ENCODE measurements at places on chromosomes 3 and 15.

GRCh38 chr3:34264337-34265041 lies 466.1 kb downstream of the PDCD6IP start:
- DNase-seq = no peak

- DNase-seq = no peak
Observed at GRCh38 chr3:139355891-139356290, 12.1 kb downstream of the MRPS22 start.

DNA sequence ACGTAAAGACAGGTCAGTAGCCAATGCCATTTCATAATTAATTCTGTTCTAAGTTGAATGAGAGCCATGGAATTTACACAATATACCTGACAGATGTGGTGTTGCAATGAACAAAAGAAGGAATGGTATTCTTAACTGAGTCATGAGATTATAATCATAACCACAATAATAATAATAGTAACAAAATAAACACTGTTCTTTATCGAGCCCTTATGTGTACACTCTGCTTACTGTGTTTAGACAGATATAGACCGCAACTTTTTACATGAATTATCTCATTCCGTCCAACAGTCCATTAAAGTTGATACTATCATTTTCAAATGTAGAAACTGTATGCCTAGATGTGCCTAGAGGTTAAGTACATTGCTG lies 28.2 kb upstream of the SCAANT1 start:
- DNase-seq = no peak

- peak; percentile 28 for DNase-seq
Observed at GRCh38 chr15:65638681-65639089, 16.9 kb downstream of the SLC24A1 start.

DNA sequence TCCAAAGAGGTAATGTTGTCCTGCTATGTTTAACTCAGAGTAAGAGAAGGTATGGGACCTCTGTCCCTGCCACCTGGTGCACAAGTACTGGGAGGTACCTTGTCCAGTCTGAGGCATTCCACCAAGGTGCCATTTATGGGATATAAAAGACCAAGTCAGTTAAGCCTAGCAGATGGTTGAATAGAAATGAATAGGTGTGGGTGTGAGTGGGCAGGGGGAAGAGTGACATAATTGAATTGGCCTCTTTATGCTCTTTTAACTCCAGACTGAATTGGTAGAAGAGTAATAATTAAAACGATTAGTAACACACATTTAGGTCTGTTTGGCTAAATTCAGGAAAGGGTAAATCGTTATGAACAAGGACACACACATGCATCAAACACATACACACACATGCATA lies 562 bp downstream of the ADGRG7 start:
- no peak for DNase-seq

GRCh38 chr15:63907521-63907920 lies 73.8 kb upstream of the HERC1 start:
- no peak for DNase-seq

- DNase-seq = no peak
Observed at GRCh38 chr3:40258555-40258954, 51.0 kb upstream of the EIF1B start.

GRCh38 chr3:25597535-25598101 lies 67.1 kb downstream of the TOP2B start:
- DNase-seq = no peak

DNA sequence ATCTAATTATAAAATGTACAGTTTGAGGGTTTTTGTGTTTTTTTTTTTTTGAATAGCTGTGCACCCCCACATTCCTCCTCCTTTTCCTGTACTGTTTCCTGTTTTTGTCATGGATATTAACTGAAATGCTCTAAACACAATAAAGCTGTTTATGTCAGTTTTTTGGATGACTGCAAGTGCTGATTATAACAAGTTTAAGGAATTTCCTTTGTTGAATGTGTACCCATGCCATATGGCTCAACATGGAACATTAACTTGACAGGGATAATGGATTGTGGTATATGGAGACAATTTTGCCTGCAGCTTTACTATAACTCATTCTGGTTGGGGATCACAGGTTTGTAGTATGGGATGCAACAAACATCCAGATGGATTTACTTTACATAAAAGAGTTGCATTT lies 216.4 kb downstream of the TCF12 start:
- DNase-seq = no peak

GRCh38 chr3:45171283-45171682 lies 25.1 kb upstream of the CDCP1 start:
- no peak for DNase-seq

GRCh38 chr15:67121644-67122605 lies 56.5 kb downstream of the SMAD3 start:
- DNase-seq = no peak

GRCh38 chr15:34338347-34338746 lies 766 bp upstream of the SLC12A6 start:
- DNase-seq = no peak

DNA sequence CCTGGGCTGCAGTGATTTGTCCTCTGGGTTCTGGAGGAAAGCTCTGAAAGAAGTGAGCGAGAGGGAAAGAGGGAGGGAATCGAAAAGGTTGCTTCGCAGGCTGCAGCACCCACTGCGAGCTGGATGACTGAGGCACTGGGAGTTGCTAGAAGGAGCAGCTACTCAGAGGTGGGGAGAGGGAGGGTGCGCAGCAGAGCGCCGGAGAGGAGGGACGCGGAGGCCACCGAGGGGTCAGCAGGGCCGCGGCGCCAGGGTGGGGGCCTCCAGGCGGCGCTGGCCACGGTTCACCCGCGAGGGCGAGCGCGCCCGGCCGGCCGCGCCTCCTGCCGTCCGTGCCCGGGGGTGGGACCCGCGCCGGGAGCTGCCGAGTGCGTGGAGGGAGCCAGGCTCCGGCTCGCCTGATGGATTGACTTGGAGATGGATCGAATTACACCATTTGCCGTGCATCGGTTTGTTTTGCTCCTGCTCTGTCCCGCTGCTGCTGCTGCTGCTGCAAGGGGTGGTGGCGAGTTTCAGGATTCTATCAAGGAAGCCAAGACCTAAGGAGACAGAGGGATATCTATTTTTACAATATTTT lies at the start of gene SEMA6D:
TSS of gene SEMA6D (plus strand) at position 470 of the 577 bp plus-strand sequence. CDS start 42,294 bp downstream, outside the sequence.
- DNase-seq = peak; percentile 52

GRCh38 chr3:23738944-23739343 lies 66.8 kb upstream of the UBE2E1 start:
- no peak for DNase-seq

DNA sequence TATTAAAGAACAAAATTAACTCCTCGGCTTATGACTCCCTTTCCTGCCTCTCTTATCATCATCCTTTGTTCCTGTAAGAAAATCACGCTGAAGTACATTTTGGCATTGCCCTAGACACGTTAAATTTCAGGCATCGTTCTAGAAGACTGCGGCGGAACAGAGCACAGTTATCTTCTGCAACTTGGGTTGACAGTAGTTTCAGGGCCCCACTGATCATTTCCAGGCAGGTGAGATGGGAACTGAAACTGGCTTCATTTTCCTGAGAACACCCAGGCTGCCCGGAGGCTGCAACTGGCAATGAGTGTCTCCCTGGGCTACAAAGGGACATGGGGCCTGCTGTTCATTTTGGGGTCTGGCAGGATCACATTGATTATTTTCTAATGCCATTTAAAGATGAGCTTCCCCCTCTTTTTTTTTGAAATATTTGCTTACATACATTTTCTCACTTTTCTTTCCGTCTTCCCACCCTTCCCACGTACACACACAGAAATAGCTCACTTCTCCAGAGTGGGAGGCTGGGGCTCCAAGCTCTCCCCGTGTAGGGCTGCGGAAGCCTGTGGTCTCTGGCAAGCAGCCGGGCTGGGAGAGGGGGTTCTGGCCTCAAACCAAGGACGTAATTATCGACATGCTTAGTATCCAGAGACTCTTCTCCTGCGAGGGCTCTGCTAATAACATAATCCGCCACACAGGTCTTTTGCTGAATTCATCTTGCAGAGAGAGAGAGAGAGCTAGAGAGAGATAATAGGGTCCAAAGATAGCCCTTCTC lies 267.4 kb downstream of the ABHD5 start:
- no peak for DNase-seq

DNA sequence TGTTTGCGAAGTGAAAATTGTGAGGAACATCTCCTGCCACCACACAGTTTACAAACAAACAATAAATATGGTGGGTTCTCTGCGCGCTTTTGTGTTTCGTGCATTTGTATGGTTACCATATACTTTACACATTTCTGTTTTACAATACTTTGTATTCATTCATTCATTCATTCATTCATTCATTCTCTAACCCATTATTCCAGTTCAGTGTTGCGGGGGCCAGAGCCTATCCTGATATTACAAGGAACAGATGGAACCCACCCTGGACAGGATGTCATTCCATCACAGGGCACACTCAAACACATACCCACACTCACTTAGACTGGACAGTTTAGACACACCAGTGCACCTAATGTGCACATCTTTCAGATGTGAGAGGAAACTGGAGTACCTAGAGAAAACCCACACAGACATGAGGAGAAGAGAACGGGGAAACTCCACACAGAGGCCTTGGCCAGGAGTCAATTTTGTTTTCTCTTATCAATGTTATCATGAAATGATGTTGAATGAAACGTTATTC lies 160.5 kb downstream of the FNDC3B start:
- DNase-seq = no peak

DNA sequence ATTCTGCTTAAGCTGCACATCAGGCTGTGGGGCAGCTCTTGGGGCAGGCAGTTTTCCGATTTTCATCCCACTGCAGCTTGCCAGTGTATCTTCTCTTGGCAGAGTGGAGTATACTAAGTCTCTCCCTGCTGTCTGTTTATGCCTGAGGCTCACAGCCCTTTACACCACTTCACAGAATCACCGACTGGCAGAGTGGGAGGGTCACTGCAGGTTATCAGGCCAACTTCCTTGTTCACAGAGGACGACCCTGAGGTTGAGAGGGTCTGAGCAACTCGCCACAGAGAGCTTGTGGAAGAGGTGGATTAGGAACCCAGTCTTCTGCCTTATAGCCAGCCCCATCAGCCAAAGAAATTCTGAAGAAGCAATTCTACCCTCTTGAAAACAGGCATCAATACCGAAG lies 30.9 kb downstream of the KIF9 start:
- no peak for DNase-seq

- no peak for DNase-seq
Observed at GRCh38 chr3:34983631-34984030, 655.7 kb upstream of the ARPP21 start.

DNA sequence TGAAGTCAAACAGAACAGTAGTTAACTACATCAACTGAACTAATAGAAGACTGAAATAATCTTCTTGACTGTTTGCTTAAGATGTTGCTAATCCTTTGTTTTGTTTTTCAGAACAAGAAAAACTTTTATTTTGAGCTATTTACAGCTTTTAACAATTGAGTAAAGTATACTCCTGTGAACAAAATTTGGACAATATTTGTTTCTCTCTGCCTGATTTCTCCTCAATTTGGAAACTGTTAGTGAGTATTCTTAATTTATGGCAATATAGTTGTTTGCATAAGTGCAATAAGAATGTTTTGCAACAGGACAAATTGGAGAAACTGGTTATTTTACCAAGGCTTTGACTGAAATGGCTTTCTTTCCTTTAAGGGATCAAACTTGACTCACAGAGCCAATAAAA lies 36.5 kb upstream of the ENTPD3 start:
- DNase-seq = no peak

GRCh38 chr3:171811913-171812335 lies 1.6 kb upstream of the PLD1 start:
- no peak for DNase-seq

DNA sequence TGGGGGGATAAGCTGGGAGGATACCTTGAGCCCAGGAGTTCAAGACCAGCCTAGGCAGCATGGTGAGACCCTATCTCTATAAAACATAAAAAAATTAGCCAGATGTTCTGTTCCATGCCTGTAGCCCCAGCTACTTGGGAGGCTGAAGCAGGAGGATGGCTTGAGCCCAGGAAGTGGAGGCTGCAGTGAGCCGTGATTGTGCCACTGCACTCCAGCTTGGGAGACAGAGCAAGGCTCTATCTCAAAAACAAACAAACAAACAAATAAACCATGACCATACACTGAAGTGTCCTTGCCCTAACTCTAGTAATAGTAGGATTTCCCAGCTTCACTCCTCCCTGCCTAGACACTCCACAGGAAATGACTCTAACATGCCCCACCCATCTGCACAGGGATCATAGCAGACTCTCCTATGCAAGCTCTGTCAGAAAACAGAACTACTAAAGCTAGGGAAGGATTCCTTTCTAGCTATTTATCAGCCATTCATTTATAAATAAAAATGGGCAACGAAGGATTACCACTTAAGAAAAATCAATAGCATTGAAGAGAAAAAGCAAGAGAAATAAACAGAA lies 4.6 kb downstream of the ERICH6 start:
- DNase-seq = no peak

- no peak for DNase-seq
Observed at GRCh38 chr15:40877694-40878093, 3.7 kb upstream of the RHOV start.

- DNase-seq = no peak
Observed at GRCh38 chr15:26711445-26711844, 61.4 kb downstream of the GABRB3 start.

DNA sequence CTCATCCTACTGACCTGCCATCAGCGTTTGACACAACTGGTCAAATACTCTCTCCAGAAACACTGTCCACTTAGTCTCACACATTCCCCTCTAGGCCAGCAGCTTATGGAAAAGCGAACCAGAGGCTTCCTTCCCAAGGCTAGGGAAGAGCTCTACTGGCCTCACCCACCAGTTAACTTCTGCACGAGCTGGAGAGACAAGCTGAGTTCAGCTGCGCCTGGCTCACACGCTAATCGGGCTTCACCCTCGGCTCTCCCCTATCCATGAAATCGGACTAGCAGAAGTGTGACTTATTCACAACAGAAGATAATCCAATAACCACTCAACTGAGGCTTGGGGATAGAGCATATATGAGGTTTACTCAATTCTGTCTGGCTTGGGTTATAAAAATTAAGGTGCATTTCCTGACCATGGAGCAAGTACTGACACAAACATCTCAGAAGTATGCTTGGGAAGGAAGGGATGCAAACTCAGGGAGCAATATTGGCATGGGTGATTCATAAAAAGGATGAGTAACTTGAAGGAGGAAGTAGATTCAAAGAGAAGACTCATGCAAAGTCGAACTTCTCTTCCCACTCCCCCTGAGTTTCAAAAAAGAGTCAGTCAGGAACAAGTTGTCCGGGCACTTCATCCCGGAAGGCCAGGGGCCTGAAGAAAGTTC lies 73.1 kb downstream of the XXYLT1 start:
- no peak for DNase-seq

DNA sequence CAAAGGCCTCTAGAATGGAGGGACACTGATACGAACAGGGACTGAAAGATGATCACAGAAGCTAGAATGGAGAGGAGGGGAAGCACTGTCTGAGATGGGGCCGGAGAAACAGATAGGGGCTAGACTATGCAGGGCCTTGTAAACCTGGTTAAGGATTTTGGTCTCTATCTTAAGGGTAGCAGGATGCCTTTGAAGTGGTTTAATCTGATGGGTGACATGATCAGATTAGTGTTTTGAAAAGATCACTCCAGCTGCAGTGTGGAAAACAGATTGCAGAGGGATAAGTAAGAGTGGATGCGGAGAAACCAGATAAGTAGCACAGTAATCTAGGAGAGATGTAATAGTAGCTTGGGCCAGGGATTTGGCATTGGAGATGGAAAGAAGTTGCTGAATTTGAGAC lies 108.1 kb downstream of the RSRC1 start:
- no peak for DNase-seq
